ENCODE measurements at places on chromosomes 2 and 18.

GRCh38 chr18:45658756-45659155, 43.5 kb downstream of the SLC14A2 start:
- no peak for DNase-seq

- no peak for DNase-seq
These were observed 71.3 kb upstream of the PID1 start for GRCh38 chr2:229342376-229342775.

DNA sequence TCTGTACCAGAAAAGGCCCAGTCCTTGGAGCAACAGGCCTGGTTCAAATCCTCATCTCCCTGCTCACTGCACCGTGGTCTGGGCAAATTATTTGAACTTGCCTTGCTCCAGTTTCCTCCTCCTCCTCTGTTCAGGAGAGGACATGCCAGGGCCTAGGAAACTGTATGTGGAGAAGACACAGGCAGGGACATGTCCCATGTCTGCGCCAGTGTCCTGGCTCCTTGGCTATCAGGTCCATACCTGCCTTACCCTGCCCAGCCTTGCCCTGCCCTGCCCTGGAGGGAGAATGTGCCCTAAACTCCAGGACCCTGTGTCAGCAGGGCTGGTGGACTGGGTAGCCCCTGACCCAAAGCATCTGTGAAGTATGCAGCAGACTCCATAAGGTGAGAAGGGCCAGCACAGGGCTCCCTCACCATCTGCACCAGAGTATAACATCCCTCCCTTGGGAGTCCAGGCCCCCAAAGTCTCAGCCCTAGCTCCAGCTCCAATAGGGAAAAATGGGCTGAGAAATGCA, 165.3 kb downstream of the GALNT1 start:
- no peak for DNase-seq

- DNase-seq, result no peak
These were observed 188.4 kb downstream of the PPP1R1C start for GRCh38 chr2:182173944-182174622.

DNA sequence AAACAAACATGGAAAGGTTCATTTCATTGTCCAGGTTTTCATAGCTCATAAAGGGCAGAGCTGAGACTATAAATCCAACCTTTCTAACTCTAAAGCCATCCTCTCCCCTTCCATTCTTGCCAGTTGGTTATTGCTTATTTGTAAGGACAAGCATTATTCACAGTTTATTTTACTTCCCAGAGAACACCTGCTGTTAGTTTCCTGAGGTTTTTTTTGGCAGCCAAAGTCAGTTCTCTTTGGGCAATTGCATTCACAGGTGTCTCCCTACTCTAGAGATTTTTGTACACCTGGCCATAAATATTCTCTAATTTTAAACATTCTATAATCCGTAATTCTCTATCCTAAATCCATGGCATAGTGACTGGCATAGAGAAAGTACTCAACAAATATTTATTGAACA, 87.3 kb upstream of the SPHKAP start:
- DNase-seq, result no peak

GRCh38 chr2:101751276-101751815, 53.8 kb downstream of the MAP4K4 start:
- DNase-seq, result no peak

DNA sequence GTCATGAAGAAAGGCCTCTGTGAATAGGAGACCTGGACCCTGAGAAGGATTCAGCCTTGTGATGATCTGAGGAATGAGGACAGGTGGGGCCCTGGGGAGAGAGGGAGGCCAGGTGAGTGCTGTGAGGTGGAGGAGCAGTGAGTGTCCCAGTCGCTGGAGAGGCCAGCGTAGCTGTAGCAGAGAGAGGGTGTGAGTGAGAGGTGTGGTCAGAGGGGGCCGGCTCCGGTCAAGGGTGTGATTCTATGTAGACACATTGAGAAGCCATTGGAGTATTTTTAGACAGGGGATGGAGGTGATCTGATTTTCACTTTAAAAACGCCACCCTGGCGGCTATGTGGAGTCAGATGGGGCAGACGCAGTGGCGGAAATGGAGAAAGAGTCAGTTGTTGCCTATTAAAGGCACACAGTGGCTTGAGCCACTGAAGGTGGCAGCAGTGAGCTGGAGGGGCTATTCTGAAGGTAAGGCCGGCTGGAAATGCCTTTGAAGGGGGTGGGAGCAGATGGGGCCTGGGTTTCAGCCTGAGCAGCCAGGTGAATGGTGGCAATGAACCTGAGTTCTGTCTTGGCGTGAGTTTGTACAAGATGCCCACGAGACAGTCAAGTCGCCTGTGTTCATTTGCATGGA, 55.6 kb downstream of the GREB1 start:
- DNase-seq, result no peak

- no peak for DNase-seq
These were observed 64.7 kb downstream of the CCDC178 start for GRCh38 chr18:33375829-33376228.

DNA sequence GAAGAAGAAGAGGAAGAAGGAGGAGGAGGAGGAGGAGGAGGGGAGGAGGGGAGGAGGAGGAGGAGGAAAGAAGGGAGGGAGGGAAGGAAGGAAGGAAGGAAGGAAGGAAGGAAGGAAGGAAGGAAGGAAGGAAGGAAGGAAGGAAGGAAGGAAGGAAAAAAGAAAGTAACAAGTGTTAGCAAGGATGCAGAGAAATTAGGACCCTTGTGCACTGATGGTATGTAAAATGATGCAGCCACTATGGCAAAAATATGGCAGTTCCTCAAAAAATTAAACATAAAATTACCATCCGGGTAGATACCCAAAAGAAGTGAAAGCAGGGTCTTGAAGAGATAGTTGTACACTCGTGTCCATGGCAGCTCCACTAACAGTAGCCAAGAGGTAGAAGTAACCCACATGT, 67.4 kb downstream of the DYM start:
- DNase-seq, result no peak

GRCh38 chr2:32849456-32850194, 97.1 kb upstream of the LTBP1 start:
- DNase-seq, result no peak

- no peak for DNase-seq
These were observed 201.6 kb downstream of the HDAC4 start for GRCh38 chr2:239199041-239199768.

GRCh38 chr18:54130631-54131030, 93.8 kb downstream of the MBD2 start:
- DNase-seq, result no peak

- DNase-seq, result no peak
These were observed 61.4 kb downstream of the SP3 start for GRCh38 chr2:173903601-173904394.

GRCh38 chr2:46645681-46646162, 166.4 kb downstream of the TMEM247 start:
- no peak for DNase-seq

DNA sequence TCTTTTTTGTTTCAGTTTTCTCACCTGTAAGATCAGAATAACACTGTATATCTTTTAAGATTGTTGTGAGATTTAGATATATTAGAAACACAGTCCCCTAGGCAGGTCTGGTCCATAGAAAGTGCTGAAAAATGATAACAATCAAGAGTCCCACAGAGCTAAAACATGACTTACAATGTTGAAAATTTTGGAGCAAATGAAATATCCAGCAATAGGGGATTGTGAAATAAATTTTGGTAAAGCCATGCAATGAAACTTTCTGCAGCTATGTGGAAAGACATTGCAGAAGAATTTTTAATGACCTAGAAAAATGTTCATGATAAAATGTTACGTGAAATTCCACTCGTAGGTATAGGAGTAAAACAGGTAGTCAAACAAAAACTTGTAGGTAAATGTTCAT, 127.6 kb upstream of the SERPINE2 start:
- no peak for DNase-seq

- no peak for DNase-seq
These were observed 9.3 kb downstream of the TMEM198 start for GRCh38 chr2:219553168-219553417.

DNA sequence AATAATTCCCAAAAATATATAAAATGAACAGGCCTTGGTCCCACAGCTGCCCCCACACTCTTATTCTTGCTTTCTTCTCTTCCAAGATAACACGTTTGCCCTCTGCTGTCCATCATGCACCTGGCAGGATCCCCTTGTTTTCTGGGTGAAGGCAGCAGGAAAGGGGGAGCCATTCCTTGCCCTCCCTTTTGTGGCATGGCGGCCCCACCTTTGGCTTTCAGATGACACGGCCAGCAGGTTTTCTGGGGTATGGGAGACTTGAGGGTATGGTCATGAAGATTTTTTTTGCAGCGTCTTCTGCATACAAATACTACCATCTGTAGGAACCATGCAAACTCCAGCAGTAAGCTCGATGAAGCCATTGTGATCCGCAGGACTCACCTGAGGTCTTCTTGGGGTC, 118.8 kb downstream of the MAPK4 start:
- DNase-seq, result no peak
